Cardiac fibroblast (primary cell): ENCODE measurements at places on chromosomes 2 and 18.

GRCh38 chr18:54205959-54206358 lies 18.5 kb downstream of the MBD2 start:
- peak; percentile 17 for DNase-seq

GRCh38 chr2:169275696-169276444 lies 86.5 kb downstream of the LRP2 start:
- DNase-seq = peak; percentile 13

- peak; percentile 43 for DNase-seq
These were observed 136.5 kb downstream of the PRPF40A start for GRCh38 chr2:152580714-152581113.

DNA sequence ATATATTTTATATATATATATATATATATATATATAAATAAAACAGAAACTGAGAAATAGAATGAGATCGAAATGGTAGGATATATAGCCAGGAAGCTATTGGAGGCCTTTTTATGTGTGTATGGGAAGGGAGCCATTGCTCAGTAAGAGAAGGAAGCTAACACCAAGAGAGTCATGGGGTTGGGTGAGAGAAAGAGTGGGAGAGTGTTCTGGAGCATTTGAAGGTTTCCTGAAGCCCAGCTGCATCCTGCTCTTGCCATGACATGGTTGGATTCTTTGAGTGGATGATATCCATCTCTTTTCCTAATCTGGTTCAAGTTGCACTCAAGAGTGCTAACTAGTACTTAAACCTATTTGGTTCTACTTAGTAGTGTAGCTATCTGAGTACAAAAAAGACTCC lies 282.3 kb downstream of the DYSF start:
- DNase-seq = no peak

DNA sequence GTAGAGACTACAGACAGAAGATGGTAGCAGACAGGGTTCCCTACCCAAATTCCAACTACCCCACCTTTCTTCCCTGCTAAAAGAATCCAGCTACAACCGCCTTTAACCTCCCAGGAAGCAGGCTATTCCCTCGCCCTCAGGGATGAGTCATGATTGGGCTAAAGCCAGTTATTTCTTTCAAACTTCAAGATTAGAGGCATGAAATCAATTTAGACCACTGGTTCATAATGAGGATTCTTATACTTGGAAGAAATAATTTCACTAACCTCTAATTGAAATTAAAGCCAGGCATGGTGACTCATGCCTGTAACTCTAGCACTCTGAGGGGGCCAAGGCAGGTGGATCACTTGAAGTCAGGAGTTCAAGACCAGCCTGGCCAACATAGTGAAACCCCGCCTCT lies 20.0 kb downstream of the TRIP12 start:
- DNase-seq = peak; percentile 77

GRCh38 chr2:236870370-236870769 lies 215.3 kb upstream of the COPS8 start:
- no peak for DNase-seq

DNA sequence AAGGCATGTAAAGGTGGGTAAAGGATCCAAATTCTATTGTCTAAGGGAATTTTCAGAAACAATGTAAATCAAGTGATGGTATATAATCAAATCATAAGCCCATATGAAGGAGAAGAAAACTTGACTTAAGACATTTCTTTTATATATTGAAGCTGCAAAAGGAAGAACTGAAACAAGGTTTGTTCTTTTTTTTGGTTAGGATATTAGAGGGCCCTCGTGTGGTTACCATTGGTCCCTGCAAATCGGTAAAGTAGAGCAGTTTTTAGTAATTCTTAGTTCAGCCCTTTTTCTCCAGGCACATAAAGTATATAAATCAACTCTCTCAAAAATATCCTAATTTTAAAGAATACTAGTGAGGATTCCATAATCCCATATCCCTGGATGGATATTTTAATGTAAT lies 105.6 kb upstream of the STK17B start:
- DNase-seq = peak; percentile 70

DNA sequence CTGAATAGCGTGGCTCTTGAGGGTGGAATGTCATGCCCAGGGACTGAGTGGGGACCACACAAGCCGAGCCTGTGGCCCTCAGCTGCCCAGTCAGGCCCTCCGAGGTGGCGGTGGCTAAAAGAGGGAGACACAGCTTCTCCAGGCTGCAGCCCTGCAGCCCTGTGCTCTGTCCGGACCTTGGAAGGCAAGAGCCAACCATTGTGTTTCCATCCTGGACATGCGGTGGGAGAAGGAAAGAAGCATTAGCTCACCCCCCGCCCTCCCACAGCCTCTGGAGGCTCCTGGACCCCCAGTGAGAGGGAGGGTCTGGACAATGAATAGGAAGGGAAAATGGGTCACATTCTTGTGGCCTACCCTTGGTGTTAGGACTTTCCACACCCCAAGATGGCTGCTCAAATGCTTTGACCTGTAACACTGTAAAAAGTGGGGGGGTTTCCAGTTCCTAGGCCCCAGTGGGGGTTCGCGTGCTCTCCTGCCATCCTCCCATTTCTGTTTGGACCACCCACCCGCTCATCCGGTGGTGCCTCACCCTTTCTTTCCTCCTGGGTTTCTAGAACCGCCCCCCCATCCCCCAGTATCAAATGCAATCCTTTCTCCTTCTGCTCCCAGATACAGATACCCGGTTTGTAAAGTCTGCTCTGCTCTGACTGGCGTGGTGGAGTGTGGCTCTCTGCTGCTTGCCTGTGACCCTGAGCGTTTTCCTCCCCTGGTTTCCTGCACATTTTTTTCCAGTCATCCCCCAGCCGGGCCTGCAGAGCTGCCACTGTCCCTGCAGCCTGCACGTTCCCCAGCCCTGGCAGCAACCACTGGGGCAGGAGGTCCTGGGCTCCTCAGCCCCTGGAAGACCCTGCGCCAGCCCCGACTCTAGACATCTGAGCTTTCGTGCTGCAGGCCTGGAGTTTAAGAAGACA lies 36.3 kb upstream of the SMAD7 start:
- DNase-seq = no peak

- no peak for DNase-seq
These were observed 371.3 kb downstream of the SLC4A3 start for GRCh38 chr2:219998714-219999227.

DNA sequence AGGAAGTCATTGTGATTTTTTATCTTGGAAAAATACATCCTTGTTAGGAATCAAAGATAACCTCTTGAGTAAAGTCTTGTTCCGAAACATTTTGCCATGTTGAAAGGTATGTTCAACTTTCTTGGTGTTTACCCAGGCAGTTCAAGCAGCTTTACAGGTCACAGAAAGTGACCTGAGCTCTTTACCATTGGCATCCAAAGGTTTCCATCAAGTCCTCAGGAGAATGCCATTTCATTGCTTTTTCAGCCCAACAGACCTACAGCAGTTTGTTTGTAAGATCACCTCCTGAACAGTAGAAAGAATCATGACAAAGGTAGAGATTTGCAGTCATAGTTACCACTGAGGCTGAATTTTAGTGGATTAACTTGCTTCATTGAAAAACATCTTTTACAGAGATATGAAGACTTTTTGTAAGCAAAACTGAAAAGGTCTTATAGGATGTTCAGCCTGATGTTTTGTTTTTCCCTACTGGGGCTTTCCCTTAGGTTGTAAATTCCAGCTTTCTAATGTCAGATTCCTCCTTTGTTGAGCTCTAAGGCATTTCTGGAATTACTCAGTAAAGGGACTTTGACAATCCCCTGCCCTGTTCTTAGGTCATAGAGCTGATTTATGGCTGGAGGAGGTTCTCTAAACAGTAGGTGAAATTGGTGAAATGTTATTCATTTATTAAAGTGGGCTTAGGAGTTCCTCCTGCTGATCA lies 236.8 kb upstream of the RBMS1 start:
- DNase-seq = no peak

- no peak for DNase-seq
These were observed 11.5 kb upstream of the ASB1 start for GRCh38 chr2:238415036-238415764.

GRCh38 chr18:41906528-41907146 lies 48.4 kb upstream of the PIK3C3 start:
- peak; percentile 71 for DNase-seq

GRCh38 chr2:108612153-108612513 lies 77.9 kb downstream of the LIMS1 start:
- peak; percentile 43 for DNase-seq

DNA sequence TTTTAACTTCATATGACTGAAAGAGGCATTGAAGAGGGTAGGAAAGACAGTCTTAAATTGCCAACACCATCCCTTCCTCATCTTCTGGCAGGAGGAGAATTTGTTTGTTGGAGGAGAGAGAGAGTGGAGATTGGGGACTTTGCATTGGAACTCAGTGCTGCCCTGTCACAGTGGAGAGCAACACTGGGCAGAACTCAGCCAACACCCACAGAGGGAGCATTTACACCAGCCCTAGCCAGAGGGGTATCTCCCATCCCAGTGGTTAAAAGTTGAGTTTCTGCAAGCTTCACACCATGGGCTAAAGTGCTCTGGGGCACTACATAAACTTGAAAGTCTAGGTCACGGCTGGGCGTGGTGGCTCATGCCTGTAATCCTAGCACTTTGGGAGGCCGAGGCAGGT lies 174.1 kb downstream of the ANKRD30B start:
- no peak for DNase-seq

- no peak for DNase-seq
These were observed 70.0 kb downstream of the ANKRD44 start for GRCh38 chr2:197240421-197241041.

GRCh38 chr2:133835821-133836619 lies 267.8 kb upstream of the NCKAP5 start:
- no peak for DNase-seq

DNA sequence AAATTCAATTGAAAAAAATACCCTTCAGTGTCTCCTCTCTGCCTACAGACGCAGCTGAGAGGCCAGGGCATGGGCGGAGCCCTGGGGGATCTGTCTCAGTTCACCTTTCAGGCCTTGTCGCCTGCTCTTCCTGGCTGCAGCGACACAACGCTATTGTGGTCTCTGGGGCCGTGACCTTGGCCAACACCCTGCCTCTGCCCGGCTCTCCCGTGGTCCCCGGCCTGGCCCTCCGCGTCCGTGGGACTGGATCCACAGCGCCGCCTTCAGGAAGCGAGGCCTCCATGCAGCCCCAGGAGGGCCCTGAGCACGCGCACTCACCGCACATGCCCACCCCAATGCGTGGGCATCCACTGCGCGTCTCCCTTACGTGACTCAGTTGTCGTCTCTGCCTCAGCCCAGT lies 81.1 kb downstream of the MRPS9 start:
- DNase-seq = no peak

GRCh38 chr2:200425026-200425821 lies 84.6 kb downstream of the KCTD18 start:
- DNase-seq = no peak

GRCh38 chr18:58569490-58569911 lies 59.4 kb downstream of the ALPK2 start:
- DNase-seq = no peak

DNA sequence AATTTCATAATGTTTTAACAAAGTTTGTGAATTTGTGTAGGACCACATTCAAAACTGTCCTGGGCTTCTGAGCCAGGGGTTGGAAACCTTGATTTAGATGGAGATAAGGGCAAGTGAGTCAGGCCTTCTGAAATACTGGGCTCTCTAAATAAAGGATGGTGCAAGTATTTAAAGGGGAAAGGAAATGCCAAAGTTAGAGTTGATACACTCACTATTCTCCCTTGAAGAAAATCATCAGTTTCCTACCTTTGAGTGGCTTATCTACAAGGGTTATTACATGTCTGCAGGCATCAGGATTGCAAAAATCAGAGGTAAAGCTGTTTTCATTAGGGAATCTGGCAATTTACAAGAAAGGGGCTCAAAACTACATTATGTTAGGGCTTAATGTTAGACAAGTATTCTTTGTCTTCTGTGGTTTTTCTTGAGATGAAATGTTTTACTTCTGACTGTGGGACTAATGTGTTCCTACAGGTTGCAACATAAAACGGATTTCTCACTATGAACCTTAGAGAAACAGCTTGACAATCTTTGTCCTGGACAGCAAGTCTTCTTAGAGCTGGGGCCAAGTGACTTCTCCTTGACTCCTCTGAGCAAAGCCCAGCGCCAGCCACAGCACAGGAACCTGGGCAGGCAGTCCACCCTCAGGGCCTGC lies 31.1 kb downstream of the RNU4ATAC start:
- peak; percentile 51 for DNase-seq

- no peak for DNase-seq
These were observed 143.9 kb downstream of the ESCO1 start for GRCh38 chr18:21456428-21457178.

- peak; percentile 76 for DNase-seq
These were observed at the start of gene ANKMY1 for GRCh38 chr2:240557808-240558207. Gene ANKMY1 (minus strand): TSS chr2:240557988. CDS start chr2:240557335, 653 bp downstream.

DNA sequence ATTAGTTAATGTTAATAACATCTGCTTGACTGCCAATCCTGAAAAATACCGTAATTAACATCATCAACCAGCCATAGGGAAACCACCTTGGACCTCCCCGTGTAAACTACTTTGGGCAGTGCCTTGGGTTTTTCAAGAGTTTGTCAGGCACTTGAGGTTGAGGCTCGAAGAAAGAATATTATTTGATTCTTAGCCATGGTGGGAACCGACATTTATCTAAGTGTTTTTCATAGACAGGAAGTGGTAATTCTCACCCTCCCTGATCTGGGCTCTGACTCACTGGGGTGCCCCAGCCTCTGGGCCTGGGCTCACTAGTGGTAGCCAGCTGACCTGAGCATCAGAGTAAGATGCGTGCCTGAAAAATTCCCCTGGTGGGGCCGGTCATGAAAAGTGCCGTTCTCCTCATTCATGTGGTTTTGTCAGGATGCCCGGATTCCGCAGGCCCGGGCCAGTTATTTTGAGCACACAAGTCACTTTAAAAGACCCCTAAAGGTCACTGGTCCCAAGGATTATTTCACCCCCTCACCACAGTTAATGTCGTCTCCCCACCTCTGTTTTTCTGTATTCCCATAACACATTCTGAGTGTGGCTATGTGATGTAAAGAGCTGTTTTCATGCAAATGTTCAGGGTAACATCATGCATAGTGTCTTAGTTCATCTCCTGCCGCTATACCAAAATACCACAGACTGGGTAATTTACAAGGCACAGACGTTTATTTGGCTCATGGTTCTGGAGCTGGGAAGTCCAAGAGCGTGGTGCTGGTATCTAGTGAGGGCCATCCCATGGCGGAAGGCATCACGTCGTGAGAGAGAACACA lies 21.6 kb upstream of the SPATA3 start:
- DNase-seq = peak; percentile 74
